Natural killer cell treated with Interleukin-12 subunit alpha and Interleukin-12 subunit beta and Interleukin-15 and Interleukin-18, amount 100 ng/mL, for 72 hours (primary cell): ENCODE measurements at places on chromosomes 2 and 18.

GRCh38 chr2:69190743-69191404 is 177.9 kb downstream of the ANTXR1 start:
- DNase-seq: no peak

GRCh38 chr2:238659231-238659630 is 188.7 kb upstream of the TWIST2 start:
- no peak for DNase-seq

- no peak for DNase-seq
These were observed 67.2 kb downstream of the CUL3 start for GRCh38 chr2:224517963-224518362.

- no peak for DNase-seq
These were observed 205.8 kb downstream of the INSIG2 start for GRCh38 chr2:118294063-118294462.

GRCh38 chr2:191580581-191580980 is 97.4 kb upstream of the NABP1 start:
- DNase-seq: no peak

- no peak for DNase-seq
These were observed 67.9 kb upstream of the TMEM200C start for GRCh38 chr18:5963267-5963666.

DNA sequence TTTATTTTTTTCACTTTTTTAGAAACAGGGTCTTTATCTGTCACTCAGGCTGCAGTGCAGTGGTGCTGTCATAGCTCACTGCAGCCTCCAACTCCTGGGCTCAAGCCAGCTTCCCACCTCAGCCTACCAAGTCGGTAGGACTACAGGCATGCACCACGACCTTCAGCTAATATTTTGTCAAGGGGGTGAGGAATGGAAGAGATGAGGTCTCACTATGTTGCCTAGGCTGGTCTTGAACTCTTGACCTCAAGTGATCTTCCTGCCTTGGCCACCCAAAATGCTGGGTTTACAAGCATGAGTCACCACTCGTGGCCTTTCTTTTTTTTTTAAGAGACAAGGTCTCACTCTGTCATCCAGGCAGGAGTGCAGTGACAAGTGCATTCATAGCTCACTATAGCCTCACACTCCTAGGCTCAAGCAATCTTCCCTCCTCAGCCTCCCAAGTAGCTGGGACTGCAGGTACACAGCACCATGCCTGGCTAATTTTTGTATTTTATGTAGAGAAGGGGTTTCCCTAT is 13.4 kb downstream of the PPP1R7 start:
- DNase-seq: no peak

- peak; percentile 87 for DNase-seq
These were observed 72.4 kb upstream of the YWHAQ start for GRCh38 chr2:9703085-9703678.

- DNase-seq: no peak
These were observed 89.5 kb downstream of the STK39 start for GRCh38 chr2:168157926-168158325.

- no peak for DNase-seq
These were observed 141.1 kb downstream of the NCOA1 start for GRCh38 chr2:24632172-24632571.

GRCh38 chr18:57223144-57223870 is 76.4 kb downstream of the BOD1L2 start:
- no peak for DNase-seq

- no peak for DNase-seq
These were observed 106.3 kb downstream of the ACVR1 start for GRCh38 chr2:157769856-157770255.

- DNase-seq: no peak
These were observed 698.1 kb upstream of the CDH2 start for GRCh38 chr18:28875059-28875458.

- peak; percentile 76 for DNase-seq
These were observed 68.6 kb upstream of the PELI1 start for GRCh38 chr2:64212801-64213321.

DNA sequence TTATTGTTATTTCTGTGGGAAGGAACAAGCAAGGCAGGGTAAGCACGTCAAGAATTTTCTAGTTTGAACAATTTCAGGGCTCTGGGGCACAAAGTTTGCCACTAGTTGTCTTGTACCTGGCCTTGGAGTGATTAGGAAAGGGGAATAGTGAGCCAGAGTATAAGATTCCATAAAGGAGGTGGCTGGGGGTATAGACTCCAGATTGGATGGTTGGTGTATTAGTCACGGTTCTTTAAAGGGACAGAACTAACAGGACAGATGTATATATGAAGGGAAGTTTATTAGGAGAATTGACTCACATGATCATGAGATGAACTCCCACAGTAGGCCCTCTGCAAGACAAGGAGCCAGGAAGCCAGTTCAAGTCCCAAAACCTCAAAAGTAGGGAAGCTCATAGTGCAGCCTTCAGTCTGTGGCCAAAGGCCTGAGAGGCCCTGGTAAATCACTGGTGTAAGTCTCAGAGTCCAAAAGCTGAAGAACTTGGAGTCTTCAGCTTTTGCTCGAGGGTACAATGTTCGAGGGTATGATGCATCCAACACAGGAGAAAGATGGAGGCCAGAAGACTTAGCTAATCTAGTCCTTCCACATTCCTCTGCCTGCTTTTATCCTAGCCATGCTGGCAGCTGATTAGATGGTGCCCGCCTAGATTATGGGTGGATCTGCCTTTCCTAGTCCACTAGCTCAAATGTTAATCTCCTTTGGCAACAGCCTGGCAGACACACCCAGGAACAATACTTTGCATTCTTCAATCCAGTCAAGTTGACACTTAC is 31.5 kb upstream of the PTPRM start:
- DNase-seq: no peak

GRCh38 chr2:39127973-39128372 is 7.1 kb upstream of the SOS1 start:
- DNase-seq: peak; percentile 74

GRCh38 chr2:17521621-17522020 is 3.4 kb upstream of the RAD51AP2 start:
- DNase-seq: no peak

- no peak for DNase-seq
These were observed 441.8 kb downstream of the SETBP1 start for GRCh38 chr18:45122506-45122905.

- DNase-seq: no peak
These were observed 102.7 kb downstream of the SLC25A12 start for GRCh38 chr2:171791361-171791760.

DNA sequence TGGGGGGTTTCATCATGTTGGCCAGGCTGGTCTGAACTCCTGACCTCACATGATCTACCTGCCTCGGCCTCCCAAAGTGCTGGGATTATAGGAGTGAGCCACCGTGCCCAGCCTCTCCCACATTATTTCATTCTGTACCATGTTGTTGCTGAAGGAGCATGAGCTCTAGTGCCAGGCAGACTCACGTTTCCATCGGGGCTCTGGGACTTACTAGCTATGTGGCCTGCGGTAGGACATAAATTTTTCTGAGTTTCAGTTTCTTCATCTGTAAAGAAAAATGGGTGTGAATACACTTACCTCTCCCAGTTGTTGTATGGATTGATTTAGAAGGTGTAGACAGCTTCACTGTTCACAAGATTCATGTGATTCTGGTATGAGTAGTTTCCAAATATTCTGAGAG is 30.8 kb upstream of the CCL20 start:
- no peak for DNase-seq

DNA sequence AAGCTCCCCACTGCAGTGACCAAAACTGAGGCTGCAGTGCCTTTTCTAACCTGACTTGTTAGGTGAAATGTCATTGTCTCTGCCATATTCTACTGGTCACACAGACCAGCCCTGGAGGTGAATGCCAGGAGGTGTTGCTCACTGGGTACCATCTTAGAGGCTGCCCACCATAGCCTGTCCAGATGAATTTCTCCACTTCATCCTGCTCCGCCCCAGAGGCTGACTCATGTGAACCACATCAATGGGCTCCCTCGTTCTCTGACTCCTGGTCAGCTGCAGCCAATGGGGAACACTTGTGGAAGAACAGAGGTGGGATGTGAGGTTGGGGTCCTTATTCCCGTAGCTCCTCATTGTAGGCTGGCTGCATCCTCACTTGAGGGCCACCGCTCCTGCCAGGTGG is 3.4 kb upstream of the NARS1 start:
- DNase-seq: no peak

- no peak for DNase-seq
These were observed 23.2 kb upstream of the SLC35F6 start for GRCh38 chr2:26740890-26741302.

DNA sequence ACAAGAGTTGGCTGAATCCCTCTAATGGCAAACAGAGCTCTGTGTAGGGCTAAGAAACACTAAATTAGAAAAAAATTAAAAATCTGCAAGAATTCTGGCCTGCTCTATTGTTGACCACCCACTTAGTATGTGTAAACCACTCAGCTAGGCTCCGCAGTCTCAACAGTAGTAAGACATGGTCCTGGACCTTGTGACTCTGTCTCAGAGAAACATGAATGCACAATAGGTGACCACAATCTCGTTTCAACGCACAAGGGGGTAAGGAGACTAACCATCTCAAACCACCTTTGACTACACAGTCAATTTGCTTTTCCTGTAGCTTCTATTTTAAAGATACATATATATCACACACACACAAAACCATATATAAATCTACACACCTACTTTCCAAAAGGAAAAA is 16.5 kb downstream of the SEPTIN10 start:
- no peak for DNase-seq

DNA sequence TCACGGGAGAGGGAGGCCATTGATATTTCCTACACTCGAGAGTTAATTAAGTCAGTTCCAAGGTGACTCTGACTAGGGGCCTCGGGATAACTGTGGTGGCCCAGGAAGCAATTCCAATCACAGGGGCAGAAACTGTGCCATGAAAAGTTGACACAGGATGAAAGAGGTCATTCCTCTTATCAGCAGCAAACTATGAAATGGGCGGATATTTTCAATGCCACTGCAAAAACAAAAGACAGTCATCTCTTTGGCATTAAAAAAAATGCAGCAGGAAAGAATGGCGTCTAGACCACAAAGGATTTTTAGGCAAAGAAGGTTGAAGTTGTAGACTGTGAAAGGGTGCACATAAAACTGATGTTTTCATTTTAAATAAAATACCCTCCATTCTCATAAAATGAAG is 50.0 kb downstream of the TGIF1 start:
- DNase-seq: no peak

- no peak for DNase-seq
These were observed 133.7 kb upstream of the MEIS1 start for GRCh38 chr2:66301022-66301766.

DNA sequence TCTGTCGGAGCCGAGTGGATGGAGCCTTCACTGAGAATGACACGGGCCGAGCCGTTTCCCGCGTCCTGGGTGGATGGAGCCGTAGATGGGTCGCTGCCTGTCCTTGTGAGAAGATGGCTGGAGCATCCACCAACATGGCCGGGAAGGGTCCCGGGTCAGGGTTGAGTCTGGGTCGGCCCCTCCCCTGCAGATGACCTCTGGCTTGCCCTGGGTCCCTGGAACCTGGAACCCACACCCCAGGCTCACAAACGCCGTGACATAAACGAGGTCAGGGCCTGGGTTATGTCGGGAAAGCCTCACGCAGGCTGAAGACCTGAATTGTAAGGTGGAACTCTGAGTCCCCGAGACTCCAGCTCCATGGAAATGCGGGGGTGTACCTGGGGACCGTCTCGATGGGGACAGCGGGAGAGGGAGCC is 94.9 kb downstream of the NFATC1 start:
- DNase-seq: peak; percentile 46

DNA sequence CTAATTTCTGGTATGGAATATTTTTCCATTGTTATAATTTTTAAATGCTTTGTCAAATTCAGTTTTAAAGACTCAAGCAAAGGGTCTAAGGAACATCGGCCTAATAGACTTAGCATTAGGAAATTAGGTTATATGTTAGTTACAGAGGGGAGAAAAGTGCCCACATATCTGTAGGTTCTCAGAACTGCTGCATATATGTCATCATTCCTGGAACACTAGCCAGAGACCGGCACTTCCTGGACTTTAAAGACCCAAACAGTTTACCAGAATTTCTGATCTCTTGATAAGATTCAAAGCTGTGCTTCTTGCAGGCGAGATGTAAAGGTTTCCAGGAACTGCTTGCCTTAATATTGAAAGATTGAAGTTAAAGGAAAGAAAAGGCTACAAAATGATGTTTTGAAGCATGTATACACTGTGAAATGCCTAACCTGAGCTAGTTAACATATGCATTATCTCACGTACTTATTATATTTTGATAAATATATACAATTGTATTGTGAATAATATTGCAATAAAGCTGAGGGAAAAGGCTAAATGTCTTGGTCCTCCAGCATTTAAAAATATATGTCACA is 993.6 kb downstream of the LRP1B start:
- no peak for DNase-seq

DNA sequence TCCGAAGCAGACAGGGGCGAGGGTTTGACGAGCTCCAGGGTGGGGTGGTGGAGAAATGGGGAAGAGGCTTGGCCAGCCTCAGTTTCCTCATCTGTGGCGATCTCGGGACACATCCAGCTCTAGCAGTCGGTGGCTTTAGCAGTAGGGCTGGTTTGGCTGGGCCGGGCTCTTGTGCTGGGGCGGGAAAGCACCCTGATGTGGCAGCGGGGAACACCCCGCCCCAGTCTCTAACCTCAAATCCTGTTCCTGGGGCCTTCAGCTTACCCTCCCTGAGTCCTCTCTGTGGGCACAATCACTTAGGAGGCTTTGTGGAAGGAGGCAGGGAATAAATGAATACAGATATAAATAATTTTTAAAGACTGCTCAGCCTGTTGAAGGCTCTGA is 26.5 kb upstream of the MCFD2 start:
- peak; percentile 84 for DNase-seq

GRCh38 chr2:150469706-150470274 is 17.7 kb downstream of the RND3 start:
- no peak for DNase-seq

GRCh38 chr2:148794558-148794957 is 80.5 kb upstream of the KIF5C start:
- DNase-seq: no peak

GRCh38 chr2:3222636-3223035 is 155.0 kb downstream of the EIPR1 start:
- peak; percentile 77 for DNase-seq

DNA sequence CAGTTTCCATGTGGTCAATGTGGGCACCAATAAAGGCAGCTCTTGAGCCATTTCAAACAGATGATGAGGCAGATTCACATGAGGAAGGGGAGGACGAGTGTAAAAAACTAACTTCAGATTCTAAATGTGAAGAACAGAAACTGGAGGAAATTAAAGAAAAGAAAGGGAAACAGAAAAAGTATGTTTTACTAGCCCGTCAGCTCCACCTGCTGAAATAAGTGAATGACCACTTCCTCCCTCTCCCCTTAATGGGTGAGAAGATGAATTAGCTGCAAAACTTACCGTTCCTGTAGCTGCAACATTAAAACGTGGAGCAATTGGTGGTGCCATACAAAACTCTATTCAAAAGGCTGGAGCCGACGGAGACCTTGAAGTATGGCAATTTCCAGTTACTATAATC is 203.5 kb downstream of the UXS1 start:
- no peak for DNase-seq

DNA sequence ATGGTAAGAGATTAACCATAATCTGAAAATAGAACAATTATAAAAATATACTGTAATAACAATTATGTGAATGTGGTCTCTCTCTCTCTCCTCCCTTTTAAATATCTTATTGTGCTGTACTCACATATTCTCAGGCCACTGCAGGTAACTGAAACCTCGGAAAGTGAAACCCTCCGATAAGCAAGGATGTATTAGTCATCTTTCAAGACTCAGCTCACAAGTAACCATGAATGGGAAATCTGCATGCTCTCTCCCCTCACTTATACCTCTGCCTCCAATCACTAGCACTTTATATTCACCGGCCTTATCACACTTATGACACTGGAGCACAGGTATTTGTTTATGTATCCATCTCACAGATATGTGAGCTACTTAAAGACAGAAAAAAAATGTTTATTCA is 139.7 kb downstream of the LRP2 start:
- DNase-seq: no peak
